ENCODE measurements at places on chromosomes 6 and 20. TPM values are rescaled to one million over a fixed set of nuclear protein-coding genes. Genes with fewer than 3 reads are reported as not detected.

DNA sequence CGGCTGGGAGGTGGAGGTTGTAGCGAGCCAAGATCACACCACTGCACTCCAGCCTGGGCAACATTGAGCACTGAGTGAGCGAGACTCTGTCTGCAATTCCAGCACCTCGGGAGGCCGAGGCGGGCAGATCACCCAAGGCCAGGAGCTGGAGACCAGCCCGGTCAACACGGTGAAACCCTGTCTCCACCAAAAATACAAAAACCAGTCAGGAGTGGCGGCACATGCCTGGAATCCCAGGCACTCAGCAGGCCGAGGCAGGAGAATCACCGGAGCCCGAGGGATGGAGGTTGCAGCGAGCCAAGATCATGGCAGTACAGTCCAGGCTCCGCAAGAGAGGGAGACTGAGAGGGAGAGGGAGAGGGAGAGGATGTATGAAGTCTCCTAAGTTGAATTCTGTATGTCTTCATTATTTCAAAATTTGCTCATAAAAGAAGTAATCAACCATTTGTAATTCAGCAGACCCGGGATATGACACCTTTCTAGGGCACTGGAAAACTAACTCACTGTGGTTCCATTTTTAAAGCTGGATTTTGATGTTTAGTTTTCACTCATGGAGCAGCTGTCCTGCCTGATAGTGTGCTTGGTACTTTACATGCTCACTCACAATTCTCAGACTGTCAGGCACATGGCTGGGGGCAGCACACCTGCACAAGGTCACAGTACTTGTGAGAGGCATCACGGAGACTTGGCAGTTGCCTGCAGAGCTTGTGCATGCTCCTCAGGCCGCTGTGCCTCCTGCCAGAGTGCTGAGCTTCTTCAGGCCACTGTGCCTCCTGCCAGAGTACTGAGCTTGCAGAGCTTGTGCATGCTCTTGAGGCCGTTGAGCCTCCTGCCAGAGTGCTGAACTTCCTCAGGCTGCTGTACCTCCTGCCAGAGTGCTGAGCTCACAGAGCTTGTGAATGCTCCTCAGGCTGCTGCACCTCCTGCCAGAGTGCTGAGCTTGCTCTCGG is 106.2 kb downstream of the ERMARD start:
- H3K27me3 ChIP-seq = no peaks in the 10 kb centered on the region
- H3K4me3 ChIP-seq = no peak overlapping the region
- H3K36me3 ChIP-seq = no peaks in the 10 kb centered on the region
- DNase-seq = no peak

The GLP1R gene
- not detected for total RNA-seq

The OSER1 gene
- total RNA-seq = 42.7 TPM

- H3K4me1 ChIP-seq = no peaks in the 10 kb centered on the region
- H3K27ac ChIP-seq = no peak overlapping the region
- no peaks in the 10 kb centered on the region for H3K36me3 ChIP-seq
- H3K4me3 ChIP-seq = no peak overlapping the region
- H3K27me3 ChIP-seq = no peaks in the 10 kb centered on the region
These were observed 46.4 kb upstream of the DST start for GRCh38 chr6:56689114-56689513.
